ENCODE measurements at places on chromosomes 7 and 10.

- DNase-seq, result no peak
Observed at GRCh38 chr10:52250510-52250909, 63.6 kb upstream of the DKK1 start.

DNA sequence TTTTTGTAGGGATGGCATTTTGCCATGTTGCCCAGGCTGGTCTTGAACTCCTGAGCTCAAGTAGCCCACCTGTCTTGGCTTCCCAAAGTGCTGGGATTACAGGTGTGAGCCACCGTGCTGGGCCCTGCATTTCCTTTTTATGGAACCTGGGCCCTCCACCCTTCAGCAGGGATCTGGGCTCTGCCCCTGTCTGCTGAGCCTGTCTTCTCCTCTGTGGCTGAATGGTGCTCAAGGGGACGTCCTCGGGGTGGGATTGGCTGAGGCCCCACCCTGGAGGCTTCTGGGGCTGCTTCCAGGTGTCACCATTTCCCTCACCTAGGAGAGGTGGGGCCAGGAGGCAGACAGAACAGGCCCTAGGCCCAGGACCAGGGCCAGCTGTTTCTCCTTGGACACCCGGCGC is 18.4 kb downstream of the FAM241B start:
- DNase-seq, result no peak

GRCh38 chr10:102611514-102612087 is 32.7 kb upstream of the TRIM8 start:
- no peak for DNase-seq

GRCh38 chr10:61539876-61540275 is 86.7 kb upstream of the TMEM26 start:
- DNase-seq, result no peak

DNA sequence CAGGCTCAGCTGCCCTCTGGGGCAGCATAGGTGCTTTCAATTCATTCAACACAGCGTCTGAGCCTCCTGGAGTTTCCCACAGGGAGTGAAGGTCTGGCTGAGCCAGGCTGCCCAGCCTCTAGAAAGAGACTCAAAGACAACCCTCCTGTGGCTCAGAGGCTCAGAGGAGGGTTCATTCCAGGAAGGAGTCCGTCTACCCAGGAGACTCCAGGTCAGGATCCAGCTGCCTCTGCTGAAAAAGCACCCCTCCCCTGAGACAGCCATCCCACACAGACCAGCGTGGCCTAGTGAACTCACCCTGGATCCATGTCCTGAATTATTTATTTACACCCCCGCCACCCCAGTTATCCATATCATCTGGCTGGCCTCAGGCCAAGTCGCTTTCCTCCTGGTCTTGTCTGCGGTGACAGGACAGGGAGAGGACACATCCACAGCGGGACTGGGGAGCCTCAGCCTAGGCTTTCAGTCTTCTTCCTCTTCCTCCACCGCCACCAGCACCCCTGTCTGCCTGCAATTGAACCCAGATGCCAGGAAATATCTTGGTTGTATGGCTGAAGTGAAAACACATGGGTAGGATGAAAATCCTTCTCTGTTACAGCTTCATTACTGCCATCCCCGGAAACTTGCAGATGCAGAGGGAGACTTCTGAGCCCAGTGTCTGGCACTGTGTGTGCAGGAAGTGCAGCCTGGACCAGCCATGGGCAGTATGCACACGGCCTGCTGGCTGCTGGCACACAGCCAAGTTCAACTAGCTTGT is 44.0 kb upstream of the COL13A1 start:
- peak; percentile 57 for DNase-seq

DNA sequence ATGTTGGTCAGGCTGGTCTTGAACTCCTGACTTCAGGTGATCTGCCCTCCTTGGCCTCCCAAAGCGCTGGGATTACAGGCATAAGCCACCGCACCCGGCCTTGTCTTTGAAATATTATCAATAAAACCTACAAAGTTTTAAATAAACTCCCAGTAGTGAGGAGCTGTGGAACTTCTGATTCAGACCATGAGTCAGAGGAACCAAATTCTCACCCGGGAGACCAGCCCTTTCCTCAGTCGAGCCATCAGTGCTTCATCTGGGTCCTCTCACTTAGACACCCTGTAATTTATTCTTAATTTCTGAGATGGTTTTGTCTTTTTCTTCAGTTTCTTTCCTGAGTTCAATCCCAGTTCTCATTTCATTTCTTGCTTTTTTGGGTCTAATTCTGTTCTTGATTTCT is 68.6 kb downstream of the DYNC2I1 start:
- DNase-seq, result no peak

- DNase-seq, result peak; percentile 94
Observed at GRCh38 chr7:150428671-150429451, 21.6 kb upstream of the GIMAP8 start.

GRCh38 chr7:51276967-51277366 is 39.6 kb downstream of the COBL start:
- DNase-seq, result no peak

DNA sequence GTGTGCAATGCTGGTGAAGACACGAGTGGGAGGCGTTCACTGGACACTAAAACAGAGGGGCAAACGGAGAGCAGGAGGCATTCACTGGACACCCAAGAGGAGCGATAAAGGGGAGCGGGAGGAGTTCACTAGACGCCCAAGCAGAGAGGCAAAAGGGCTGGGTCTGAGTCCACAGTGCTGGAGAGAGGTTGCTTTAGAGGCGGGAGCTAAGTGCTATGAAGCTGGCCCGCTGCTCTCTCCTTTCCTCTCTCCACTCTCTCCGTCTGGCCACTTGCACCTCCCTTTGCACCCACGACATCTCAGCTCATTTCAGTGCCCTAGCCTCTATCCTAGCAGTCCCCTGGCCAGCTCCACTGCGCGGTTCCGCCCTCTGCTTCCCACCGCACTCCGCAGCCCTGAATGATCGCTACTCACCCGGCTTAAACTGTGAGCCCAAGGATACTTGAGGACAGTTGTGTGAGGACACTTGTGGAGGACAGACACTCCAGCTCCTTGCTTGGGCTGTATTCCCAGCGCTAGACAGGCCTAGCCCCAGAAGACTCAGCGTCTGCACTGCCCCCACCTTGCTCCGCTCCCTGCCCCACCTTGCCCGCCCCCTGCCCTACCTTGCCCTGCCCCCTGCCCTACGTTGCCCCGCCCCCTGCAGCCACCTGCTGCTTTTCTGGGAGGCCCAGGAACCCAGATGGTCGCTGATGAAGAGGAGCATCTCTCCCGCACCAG is 78.8 kb upstream of the CPXM2 start:
- DNase-seq, result no peak

- DNase-seq, result peak; percentile 93
Observed at GRCh38 chr10:12484002-12484918, 134.9 kb downstream of the CAMK1D start.

- peak; percentile 76 for DNase-seq
Observed at GRCh38 chr10:23693501-23693901, 254.6 kb downstream of the OTUD1 start.

DNA sequence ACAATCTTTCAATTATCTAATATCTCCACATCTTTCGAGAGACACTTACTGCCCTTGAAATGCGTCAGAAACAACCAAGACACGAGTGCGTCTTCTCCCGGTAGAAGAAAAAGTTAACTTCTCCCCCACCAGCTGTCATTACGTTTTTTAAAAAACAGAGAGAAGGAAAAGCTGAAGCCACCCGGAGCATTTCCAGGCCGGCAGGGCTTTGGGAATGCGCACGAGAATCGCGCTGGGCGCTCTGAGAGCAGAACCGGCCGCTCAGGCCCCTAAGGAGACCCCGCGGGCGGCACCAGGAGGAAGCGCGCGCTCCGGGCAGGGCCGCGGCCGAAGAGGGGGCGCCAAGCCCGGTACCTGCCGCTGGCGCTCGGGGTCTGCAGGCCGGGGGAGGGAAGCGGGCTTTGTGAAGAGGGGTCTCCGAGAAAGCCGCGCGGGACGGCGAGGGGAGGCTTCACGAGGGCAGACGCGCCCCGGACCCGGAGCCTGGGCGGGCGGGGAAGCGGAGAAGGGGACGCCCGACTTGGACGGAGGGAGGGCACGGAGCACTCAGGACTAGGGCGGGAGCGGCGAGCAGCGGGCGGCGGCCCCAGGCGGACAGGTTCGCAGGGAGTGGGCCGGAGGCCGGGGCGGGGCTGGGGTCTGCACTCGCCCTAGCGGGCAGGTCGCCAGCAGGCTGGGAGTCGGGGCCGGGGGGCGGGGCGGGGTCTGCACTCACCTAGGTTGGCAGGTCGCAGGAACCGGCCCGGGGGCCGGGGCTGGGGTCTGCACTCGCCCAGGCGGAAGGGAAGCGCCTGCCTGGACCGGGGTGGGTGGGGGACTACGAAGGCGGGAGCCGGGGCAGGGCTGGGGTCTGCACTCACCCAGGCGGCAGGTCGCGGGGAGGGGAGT is 932 bp downstream of the ESYT2 start:
- DNase-seq, result peak; percentile 53

DNA sequence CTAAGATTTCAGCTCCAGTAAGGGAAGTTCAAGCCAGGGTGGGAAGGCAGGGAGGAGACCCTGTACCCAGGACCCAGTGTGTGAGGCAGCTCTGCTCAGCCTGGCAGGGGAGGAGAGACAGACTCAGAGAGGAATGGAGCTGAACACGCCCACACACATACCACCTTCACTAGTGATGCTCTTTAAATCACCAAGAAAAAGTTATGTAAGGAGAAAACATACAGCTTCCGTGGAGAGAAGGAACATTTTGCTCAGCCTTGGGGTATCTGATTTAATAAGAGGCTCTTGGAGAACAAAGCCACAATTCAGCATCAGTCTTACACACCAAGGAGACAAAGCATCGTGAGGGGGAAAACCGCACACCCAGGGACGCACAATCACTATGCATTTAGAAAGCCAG is 62.9 kb downstream of the PRKAG2 start:
- no peak for DNase-seq

DNA sequence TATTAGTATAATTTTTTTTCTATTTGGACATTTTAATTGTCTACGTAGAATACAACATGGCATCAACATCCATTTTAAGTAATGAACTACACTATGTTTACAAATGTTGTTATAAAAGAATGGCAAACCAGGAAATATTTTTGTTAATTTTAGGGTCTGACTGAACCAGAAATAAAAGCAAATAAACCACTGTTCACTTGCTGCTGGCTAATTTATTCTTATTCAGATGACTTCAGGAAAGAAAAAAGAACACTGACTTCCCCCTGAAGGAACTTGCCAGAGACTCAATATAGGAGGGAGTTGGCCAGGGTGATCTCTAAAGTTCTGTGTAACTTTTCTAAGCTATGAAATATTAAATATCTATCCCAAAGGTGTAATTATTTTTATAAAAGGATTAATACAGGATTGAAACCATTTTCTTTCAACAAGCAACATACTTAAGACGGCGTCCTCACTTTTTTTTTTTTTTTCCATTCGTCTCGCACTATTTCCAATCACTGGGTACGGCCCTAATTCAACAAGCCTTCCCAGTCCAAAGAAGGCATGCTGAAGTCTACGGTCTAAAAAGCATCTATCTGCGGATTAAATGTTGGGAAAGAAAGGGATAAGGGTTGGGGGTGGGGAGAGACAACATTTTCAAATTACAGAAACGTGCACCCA is 1.2 kb downstream of the USP6NL start:
- DNase-seq, result no peak

GRCh38 chr7:80379034-80379982 is 132.6 kb downstream of the GNAT3 start:
- DNase-seq, result peak; percentile 25

DNA sequence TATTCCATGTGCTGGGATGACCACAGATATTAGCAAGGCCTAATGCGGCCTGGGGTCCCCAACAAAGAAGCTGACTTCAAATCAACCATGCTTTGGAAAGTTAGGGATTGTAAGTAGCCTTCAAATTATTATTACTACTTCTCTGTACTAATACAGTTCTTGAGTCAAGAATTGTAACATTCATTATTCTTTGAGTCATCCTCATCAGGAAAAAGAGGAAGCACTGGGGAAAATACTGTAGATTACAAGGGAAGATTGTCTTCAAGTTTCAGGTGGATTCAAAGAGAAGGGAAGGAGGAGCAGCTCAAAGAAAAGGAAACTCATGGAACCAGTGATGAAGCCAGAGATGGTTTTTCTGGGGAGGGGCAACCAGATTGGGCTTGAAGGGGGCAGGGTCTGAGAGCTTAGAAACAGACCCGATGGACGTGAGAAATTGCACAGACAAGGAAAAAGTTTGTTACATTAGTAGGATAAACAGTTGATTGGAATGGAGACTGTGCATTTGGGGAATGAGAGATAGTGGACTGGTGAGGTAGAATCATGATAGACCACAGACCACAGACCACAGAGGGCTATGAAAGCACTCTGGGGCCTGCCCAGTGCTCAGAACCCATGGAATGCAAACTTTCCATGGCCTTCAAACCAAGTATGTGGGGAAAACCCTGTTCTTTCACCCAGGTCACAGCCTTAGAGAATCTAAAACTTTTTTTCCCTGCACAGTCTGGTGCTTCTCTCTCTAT is 209.9 kb downstream of the ZNF365 start:
- no peak for DNase-seq

- DNase-seq, result no peak
Observed at GRCh38 chr7:3063016-3063753, 19.5 kb upstream of the CARD11 start.

DNA sequence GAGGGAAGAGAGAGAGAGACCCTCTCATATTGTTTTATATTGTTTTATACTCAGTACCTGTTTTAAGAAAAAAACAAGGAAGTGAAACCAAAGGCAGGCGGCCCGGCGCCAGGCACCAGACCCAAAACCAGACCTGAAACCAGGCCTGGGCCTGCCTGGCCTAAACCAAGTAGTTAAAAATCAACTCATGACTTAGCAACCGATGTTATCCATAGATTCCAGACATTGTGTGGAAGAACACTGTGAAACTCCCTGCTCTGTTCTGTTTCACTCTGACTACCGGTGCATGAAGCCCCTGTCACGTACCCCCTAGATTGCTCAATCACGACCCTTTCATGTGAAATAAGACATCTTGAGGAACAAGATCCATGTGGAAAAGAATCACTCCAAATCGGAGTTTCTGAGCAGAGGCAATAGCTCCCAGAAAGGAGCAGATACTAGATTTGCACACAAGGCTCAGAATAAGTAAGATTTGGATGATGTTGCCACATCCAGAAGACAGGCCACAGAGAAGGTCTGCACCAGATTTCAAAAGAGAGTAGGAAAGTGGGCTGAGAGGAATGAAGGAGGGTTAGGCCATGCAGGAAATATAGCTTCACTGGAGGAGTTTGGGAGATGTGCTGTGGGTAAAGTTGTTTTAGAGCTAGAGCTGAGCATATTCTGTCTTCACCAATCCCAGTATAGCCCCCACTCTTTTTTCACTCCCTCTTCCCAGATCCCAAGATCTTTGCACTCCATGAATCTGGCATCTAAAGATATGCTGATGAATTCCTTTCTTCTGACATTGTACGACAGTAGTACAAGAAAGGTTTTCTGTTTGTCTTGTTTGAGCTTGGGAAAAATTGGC is 8.8 kb upstream of the ZNF248 start:
- no peak for DNase-seq

- no peak for DNase-seq
Observed at GRCh38 chr10:48760983-48761382, 76.3 kb downstream of the WDFY4 start.
